ENCODE measurements at places on chromosomes 11 and 22.

DNA sequence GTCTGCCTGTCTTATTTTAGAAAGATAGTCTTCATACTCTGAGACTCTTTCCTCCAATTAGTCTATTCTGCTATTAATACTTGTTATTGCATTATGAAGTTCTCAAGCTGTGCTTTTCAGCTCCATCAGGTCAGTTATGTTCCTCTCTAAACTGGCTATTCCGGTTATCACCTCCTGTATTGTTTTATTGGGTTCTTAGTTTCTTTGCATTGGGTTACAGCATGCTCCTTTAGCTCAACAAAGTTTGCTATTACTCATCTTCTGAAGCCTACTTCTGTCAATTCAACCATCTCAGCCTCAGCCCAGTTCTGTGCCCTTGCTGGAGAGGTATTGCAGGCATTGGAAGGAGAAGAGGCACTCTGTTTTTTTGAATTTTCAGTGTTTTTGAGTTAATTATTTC lies 21.0 kb upstream of the OR5AK2 start:
- DNase-seq, result no peak

GRCh38 chr11:120136356-120136755 lies 1.6 kb downstream of the TRIM29 start:
- no peak for DNase-seq

DNA sequence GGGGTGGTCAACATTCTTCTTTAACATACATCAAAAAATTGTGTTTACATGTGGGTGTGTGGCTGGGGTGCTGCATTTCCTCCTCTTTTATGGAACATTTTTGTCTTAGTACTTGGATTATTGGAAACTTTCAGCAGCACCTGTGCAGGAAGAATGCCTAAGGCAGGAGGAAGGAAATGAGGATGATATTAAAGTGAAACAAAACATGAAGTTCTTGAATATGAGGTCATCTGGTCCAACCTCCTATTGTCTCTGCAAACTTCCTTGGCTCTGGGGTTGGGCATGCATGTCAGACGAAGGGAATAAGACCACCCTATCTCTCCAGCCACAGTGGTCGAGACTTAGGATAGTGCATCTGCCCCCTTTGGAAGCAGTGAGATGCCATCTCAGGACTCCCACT lies 20.6 kb upstream of the OR9Q1 start:
- no peak for DNase-seq

GRCh38 chr11:65479184-65480145 lies 19.4 kb upstream of the MALAT1 start:
- no peak for DNase-seq

- DNase-seq, result no peak
Measured at GRCh38 chr11:33930317-33931021, 38.6 kb upstream of the LMO2 start.

All from cerebellum (tissue), 4 donors.